ENCODE measurements at places on chromosomes 7 and 10.
A peak's percentile ranks its signal among the peaks of the same experiment; 100 is the strongest.

- peak; percentile 60 for DNase-seq
Measured at GRCh38 chr7:127704211-127704610, 52.2 kb downstream of the SND1 start.

DNA sequence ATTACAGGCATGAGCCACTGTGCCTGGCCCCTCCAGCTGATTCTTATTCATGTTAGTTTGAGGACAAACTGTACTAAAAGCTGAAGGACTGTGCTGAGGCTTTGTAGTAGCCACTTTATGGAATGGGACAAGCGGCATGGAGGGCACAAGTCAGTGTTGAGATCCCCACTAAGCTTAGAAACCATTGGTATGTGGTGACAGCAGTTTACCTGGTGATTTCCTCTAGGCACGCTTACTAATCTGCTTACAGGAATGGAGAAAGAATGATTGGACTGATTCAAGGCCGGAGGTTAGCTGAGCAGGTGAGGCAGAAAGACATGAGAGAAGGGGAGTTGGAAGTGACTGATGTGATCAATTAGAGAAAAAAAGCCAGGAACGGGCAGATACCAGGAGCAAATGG lies 3.7 kb downstream of the ZNF398 start:
- no peak for DNase-seq

GRCh38 chr7:54483523-54483922 lies 58.7 kb upstream of the VSTM2A start:
- DNase-seq, result no peak

GRCh38 chr7:151381348-151382078 lies 28.3 kb downstream of the WDR86 start:
- DNase-seq, result no peak

GRCh38 chr7:150736864-150737263 lies 354 bp upstream of the GIMAP5 start:
- DNase-seq, result no peak

DNA sequence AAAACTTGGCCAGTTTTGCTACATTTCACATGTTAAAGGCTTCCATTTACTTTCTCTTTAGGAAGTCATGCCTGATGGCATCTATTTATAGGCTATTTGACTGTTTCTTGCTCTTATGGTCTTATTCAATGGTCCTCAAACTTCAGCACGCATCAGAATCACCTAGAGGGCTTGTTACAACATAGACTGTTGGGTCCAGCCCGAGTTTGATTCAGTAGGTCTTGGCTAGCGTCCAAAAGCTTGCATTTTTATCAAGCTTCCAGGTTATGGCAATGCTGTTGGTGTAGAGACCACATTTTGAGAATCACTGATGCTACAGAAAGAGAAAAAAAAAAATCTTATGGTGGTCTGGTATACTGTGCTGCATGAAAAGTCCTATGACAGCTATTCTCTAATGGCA lies 51.9 kb downstream of the MTPN start:
- DNase-seq, result no peak

DNA sequence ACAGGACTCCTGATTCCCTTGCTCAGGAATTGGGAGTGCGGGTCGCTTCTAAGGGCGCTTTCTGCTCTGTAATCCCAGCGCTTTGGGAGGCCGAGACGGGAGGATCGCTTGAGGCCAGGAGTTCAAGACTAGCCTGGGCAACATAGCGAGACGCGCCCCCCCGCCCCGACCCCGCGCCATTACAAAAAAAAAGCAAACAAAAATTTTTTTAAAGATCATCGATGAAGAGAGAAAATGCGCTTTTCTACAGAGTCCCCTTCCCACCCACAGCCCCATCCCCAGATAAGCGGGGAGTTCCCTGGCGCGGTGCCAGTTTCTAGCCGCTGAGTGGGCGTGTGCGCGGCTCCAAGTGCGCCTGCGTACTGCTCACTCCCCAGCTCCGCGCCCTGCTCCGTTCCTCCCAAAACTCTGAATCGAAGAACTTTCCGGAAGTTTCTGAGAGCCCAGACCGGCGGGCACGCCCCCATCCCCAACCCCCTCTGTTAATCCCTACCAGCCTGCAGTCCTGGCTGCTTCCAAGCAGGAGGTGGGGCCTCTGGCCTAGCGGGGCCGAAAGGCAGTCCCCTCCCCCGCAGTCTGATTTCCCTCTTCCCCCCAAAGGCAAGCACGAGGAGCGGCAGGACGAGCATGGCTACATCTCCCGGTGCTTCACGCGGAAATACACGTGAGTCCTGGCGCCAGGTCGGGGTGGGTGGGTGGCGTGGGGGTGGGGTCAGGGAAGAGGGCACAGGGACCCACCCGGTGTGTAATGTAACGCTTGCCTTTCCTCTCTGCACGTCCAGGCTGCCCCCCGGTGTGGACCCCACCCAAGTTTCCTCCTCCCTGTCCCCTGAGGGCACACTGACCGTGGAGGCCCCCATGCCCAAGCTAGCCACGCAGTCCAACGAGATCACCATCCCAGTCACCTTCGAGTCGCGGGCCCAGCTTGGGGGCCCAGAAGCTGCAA lies 1.0 kb downstream of the HSPB1 start:
- DNase-seq, result peak; percentile 99

DNA sequence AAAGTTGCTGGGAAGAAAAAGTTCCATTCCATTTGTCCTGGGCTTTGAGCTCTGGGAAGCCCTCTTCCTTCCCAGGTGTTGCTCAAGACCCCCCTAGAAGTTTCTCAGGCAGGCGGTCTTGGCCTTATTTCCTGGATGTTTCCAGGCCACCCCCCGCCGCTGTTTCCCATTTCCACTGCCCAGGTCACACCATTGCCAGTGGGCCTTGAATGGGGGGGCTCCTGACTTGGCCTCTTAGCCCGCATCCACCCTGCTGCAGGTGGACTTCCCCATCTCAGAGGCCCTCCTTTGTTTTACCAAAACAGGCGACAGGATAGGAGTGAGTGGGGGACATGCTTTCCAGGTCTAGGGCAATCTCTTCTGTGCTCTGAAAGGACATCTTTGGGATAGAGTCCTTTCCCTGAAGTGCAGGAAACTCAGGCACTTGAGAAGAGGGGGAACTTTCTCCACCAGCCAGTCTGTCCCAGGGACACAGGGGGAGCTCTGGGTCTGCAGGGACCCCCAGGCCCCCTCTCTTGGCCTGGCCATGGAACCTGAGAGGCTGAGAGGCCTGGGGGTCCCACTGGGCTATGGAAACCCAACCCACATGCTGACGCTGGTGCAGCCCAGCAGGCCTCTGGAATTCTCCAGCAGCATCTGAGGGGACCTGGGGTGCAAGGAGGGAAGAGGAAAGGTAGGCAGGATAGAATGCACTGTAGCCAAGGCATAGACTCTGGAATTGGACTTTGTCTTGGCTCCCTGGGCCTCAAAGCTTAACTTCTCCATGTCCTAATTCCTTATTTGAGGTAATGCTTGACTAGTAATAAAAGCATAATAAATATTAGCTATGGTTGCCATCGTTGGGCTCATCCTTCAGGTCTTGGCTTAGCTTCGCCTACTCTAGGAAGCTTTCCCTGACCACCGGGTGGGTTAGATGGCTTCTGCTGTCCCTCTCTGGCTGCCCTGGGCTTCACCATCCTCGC lies 17.6 kb downstream of the NEURL1 start:
- no peak for DNase-seq

- no peak for DNase-seq
Measured at GRCh38 chr7:155804897-155805825, 7.1 kb downstream of the SHH start.

DNA sequence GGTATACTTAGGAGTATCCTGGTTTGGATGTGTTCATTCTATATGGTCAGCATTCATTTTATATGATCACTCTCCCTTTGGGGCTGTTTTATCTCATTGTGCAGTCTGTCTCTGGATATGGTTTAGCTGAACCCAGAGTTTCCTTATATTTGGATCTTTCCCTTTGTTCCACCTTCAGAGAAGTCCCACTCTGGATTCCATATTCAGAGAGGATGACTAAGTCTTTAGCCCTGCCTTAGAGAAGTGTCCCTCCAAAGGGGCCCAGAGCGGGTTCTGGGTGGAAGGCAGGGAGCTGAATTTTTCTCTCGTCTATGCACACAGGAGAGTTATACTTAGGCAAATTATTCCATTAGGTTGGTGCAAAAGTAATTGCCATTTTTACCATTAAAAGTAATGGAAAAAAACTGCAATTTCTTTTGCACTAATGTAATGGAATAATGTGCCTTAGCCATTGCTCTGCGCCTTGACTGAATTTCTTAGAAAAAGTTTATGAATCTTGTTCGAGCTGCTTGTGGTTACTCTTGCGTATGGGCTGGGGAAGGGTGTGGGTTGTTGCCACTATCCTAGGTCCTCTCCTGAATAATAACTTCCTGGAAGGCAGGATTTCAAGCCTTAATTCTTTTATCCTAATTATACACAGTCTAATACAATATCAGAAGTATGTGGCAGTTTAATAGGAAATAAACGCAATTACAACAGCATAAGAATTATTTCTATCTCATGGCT lies 74.2 kb upstream of the MTPN start:
- no peak for DNase-seq

- no peak for DNase-seq
Measured at GRCh38 chr7:137073571-137074325, 205.3 kb downstream of the CHRM2 start.

DNA sequence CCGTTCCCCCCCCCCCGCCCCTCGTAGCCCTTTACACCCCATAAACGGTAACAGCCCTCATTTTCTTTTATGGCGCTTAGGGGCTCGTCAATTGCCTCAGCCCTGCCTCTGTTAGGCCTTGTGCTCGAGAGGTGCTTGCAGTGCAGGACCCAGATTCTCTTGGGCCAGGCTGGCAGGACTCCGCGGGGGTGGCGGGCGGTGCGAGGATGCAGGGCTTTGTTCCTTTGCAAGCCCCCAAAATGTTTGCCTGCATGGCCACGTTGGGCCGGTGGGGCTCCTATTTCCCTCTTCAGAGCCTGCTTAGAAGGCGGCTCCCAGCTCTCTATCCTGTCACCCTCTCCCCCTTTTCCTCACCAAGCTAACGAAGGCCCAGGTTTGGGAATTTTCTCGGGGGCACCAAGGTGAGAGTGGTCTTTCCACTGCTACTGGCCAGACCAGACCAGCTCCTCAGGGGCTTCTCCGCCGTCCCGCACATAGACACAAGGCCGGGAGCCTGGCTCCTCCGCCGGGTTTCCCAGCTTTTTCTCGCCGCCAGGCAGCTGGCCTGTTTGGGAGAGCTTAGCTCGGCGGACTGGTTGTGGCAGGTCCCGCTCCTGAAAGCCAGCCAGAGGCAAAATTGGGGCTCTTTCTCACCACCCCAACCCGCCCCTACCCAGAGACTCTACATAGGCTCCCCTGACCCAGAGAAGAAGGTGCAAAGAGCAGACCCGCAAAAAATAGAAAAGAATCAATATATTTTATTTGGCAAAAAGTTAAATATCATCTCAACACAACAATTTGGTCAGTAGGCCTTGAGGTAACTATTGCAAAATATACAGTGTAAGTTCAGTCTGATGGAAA lies 3.4 kb downstream of the HOXA9 start:
- peak; percentile 51 for DNase-seq

GRCh38 chr7:122686360-122686878 lies 12.5 kb downstream of the RNF133 start:
- no peak for DNase-seq

DNA sequence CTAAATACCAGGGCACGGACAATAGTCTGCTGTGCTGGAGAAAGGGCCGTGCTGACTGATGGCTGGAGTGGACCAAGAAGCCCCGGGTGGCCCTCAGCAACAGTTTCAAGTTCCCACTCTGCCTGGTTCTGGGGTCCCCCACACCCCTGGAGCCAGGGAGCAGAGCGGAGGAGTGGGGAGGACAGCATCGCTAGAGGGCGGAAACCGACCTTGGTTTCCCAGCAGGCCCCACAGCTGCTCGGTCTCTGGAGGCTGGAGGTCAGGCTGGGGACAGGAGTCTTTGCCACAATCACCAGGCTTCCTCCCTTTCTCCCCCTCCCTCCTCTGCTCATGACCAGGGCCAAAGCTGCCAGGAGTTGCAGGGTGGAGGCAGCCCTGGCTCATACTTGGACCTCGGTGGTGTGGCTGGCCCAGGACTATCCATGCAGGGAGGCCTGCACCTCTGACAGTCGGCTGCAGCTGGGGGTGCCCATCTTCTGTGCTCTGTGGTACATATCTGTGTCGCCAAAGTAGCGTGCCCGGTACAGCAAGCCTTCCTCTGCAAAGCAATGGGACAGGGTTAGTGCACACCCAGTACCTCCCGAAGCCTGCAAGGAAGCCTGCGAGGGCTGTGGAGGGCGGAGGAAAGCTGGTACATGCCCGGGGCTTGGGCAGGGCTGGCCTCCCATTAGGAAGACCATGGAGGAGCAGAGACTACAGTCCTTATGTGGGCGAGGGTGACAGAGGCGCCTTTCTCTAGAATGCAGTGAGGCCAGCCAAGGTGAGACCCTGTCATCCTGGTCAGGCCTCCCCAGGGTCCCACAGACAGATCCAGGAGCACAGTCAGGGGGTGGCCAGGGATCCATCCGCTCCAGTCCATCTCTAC lies 19.1 kb downstream of the DNAJB12 start:
- DNase-seq, result peak; percentile 48

- no peak for DNase-seq
Measured at GRCh38 chr10:99629625-99629978, 9.4 kb upstream of the SLC25A28 start.

DNA sequence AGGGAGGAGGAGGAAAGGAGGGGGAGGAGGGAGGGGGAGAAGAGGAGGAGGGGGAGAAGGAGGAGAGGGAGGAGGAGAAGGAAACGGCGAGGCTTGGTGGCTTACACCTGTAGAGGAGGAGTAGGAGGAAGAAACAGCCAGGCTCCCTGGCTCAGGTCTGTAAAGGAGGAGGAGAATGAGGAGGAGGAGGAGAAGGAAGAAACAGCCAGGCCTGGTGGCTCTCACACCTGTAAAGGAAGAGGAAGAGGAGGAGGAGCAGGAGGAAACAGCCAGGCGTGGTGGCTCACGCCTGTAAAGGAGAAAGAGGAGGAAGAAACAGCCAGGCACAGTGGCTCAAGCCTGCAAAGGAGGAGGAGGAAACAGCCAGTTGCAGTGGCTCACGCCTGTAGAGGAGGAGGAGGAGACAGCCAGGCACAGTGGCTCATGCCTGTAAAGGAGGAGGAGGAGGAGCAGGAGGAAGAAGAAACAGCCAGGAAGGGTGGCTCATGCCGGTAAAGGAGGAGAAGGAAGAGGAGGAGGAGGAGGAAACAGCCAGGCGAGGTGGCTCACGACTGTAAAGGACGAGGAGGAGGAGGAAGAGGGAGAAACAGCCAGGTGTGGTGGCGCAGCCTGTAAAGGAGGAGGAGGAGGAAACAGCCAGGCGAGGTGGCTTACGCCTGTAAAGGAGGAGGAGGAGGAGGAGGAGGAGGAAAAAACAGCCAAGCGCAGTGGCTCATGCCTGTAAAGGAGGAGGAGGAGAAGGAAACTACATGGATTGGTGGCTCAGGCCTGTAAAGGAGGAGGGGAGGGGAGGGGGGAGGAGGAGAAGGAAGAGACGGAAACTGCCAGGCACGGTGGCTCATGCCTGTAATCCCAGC lies 14.9 kb upstream of the CRCP start:
- peak; percentile 96 for DNase-seq

GRCh38 chr7:156192921-156193320 lies 380.7 kb upstream of the SHH start:
- DNase-seq, result peak; percentile 43
